ENCODE measurements at places on chromosomes 16 and 17.

- ATAC-seq: no peak
Observed at GRCh38 chr16:82638095-82638798, 11.5 kb downstream of the CDH13 start.

GRCh38 chr17:80835816-80836657 is 155.6 kb upstream of the CHMP6 start:
- no peak for ATAC-seq

- ATAC-seq: no peak
Observed at GRCh38 chr17:45260204-45260783, 1.6 kb downstream of the SPATA32 start.

GRCh38 chr17:59004338-59005111 is 102.2 kb downstream of the TRIM37 start:
- peak; percentile 82 for ATAC-seq

DNA sequence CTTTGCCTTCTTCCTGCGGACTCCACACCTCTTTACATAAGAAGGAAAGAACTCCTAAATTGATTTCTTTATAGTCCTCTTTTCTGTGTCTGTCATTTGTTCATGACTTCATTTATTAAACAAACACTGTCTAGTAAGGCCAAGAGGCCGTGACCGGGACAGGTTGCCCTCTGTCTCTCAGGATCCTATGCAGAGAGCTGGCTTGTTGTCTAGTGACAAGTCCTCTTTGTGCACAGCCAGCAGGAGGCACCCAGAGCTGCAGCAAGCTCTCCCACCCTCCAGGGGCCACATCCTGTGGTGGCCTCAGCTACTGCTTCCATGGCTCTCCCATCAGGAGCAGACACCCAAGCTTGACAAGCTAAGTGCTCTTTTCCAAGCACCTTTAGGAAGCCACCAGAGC is 50.6 kb downstream of the PLD6 start:
- ATAC-seq: no peak

DNA sequence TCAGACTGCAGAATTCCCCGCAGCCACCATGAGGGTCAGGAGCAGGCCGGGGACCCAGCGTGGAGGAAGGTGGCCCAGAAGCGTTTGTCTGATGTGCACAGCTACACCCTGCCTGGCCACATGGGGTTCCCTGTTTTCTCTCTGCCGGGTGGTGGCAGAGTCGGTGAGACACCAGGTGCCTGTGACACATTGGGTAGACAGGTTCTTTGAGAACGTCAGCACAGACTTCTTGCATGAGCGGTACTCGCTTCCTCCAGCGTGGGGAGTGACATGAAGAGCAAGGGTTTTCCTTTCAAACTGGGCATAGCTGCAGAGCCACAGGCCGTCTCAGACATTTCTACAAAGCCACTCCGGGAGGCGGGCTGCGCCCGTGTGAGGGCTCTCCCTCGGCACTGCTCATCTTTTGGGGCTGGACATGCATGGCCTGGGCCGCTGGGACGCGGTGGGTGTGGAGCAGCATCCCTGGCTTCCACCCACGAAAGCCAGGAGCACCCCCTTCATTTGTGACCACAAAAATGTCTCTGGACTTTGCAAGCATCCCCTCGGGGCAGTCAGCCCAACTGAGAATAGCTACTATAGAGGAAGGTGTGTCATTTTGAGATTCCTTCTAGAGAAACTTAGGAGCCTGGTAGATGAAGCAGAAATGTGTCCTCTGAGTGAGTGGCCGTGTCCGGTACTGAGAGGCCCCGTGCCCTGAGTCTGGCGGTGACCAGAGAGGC is 26.0 kb downstream of the NME3 start:
- peak; percentile 34 for ATAC-seq

GRCh38 chr16:73997340-73997711 is 299.3 kb upstream of the PSMD7 start:
- ATAC-seq: no peak

DNA sequence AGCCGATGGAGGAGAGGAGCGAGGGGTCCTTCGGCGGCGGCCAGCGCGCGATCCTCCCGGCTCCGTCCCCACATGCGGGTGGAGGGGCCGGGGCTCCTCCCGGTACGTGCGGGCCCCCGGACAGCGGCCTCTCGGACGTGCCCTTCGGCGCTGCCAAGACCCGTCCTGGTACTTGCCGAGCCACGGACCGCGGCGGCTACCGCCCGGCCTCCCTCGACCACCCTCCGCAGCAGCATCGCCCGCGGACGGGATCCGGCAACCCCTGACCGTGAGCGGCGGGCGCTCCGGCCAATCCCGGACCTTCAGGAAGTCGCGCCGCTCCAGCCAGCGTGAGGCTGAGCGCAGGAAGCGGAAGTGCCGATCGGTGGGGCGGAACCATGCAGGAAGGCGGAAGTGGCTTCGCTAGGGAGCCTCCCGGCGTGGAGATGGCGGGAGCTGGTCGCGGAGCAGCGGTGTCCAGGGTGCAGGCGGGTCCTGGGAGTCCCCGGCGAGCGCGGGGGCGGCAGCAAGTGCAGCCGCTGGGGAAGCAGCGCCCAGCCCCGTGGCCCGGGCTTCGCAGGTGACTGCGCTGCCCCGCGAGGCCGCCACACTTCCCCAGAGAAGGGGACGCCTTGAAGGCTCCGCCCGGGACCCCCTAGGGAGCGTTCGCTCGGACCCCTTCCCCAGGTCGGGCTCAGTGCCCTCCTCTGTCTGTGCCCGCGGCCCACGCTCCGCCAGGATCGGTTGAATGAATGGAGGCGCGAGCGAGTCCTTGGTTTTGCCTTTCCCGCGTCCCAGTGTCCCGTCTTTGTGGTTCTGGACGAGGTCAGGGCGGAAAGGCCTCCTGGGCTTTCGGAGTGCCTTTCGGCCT is at the start of the genes CCDC137 and OXLD1:
CCDC137 (plus strand) TSS at position 396 of the 850 bp plus-strand sequence; CDS start at position 426, 30 bp downstream.
OXLD1 (minus strand) TSS at position 264 of the 850 bp plus-strand sequence; CDS start at position 236, 28 bp downstream.
- peak; percentile 98 for ATAC-seq

DNA sequence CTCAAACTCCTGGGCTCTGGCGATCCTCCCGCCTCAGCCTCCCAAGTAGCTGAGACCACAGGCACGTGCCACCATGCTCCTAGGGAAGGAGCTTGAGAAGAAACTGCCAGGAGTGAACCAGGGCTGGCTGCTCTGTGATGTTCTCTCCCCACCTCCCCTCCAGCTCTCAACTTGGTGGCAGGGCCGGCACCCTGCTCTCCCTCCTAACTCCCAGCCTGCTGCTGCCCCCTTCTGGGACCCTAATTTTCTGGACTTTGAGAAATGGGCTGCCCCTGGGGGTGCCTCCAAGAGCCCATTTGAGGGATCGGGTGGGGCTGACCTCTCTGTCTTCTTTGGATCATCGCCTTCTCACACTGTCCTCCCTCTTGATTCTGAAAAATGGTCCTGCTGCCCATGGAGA is 14.9 kb upstream of the STAT3 start:
- peak; percentile 40 for ATAC-seq

DNA sequence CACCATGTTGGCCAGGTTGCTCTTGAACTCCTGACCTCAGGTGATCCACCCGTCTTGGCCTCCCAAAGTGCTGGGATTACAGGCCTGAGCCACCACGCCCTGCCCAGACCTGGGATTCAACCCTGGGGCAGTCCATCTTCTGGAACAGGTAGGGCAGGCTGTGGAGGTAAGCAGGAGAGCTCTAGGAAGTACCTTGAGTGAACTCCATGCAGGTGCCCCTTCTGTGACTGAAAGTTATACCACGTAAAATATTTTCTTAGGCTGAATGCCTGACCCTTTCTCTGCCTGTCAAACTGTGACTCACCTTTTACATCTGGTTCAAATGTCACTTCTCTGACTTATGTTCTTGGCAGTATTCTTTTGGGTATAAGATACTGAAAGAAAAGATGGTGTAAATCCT is 86.7 kb upstream of the ELAC2 start:
- no peak for ATAC-seq
